ENCODE measurements at places on chromosomes 7 and 10. TPM values are rescaled to one million over a fixed set of nuclear protein-coding genes. Genes with fewer than 3 reads are reported as not detected.
A peak's percentile ranks its signal among the peaks of the same experiment; 100 is the strongest.

- no peak for DNase-seq
Measured at GRCh38 chr10:130242513-130242912, 106.3 kb downstream of the GLRX3 start.

DNA sequence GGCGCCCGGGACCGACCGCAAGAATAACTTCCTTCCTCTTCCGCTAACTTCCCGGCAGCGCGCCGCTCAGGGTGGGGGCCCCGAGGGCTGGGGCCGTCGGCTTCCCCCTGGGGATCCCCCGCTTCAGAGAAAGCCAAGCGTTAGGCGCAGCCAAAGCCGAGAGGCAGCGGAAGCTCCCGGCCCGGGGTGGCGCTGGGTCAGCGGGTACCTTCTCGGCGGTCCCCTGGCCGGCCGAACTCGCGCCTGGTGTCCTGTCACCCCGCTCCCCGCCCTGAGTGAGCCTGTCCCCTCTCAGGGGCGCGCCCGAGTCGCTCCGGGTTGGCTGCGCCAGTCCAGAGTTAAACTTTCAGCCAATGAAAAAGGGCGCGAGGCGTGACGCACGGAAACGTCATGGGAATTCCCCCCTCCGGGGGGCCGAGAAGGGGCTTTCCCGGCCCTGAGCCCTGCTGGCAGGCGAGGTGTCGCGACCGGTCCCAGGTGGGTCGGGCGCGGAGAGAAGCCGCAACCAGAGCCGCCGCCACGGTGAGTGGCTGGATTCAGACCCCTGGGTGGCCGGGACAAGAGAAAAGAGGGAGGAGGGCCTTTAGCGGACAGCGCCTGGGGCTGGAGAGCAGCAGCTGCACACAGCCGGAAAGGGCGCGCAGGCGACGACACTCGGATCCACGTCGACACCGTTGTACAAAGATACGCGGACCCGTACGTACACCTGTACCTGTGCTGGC lies 1.3 kb upstream of the NFKB2 start:
- DNase-seq: peak; percentile 88

DNA sequence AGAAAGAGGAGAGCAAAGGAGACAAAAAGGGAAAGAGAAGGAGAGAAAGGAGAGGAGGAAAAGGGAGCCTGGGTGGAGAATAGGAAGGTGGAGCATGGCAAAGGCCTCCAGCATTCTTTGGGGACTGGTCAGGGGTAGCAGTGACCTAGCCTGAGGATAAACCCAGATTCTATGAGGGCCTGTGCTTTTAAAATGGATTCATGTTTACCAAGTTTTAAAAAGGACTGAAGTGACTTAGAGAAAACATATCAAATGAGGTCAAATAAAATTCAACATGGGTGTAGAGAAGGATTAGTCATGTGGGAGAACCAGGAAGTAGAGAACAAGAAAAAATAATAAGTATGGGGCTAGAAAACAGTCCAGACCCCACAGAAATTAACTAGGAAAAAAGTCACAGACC lies 20.7 kb downstream of the CREB3L2 start:
- DNase-seq: no peak

Gene ASB10
- not detected for polyA plus RNA-seq

Gene GNGT1
- polyA plus RNA-seq: not detected

DNA sequence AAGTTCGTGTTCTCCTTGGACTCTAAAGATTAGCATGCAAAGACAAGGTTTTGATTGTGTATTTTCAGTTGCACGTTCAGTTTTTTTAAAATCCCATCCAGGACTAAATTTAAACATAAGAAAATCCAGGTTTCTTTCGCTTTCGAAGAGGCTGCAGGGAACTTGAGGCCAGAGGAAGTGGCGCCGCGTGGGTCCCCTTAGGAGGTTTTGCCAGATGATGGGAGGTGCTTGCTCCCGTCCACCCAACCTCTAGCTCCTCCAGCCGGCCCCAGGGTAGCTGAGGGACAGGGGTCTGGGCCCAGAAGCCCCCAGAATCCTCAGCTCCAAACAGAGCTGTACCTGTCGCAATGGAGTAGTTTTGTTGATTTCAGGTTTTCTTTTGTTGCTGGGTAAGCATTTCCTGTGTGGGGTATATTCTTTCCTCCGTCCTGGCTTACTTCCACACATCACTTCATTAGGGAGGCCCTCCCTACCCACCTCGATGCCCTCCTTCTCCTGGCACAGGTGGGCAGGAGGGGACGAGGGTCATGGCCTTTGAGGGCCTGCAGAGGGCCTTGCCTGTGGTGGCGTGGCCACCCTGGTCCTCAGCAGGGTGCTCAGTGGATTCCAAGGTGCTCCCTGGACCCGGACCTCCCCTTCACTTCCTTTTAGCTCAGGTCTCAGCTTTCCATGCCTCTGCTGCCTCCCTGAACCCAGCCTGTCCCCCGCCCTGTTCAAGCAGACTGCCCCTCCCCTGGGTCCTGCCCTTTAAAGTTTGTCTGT lies 32.6 kb downstream of the LHPP start:
- no peak for DNase-seq

- no peak for DNase-seq
Measured at GRCh38 chr10:59587083-59587755, 122.4 kb downstream of the SLC16A9 start.

- no peak for DNase-seq
Measured at GRCh38 chr10:14879124-14879927, 660 bp downstream of the SUV39H2 start.

DNA sequence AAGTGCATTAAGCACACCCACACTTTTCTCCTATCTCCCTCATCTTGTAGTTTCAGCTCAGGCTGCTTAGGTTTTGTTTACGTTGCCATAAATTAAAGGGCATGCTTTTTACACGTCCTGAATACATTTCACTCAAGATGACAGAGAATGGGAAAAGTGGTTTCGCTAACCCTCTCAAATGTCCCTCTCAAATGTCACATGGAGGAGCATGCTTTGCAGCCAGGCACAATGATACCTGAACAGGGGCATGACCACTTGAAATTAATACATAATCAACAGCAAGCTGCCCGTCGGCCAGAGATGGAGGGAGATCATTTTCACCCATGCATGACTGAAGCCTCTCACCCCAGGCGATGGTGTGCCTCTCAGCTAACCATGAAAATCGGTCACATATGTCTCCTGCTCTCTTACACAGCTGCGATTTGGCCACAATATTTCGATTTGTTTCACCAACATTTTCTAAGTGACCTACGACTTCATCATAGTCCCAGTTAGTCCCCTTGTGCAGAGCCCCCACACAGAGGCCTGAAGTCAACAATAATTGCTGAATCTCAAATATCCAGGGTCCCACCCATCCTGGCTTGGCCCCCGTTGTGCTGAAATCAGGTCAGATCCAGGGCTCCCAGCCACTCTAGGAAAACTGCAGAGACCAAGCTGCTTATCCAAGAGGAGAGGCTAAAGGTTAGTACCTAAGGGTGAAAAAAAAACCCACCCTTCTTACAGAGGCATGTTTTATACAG lies 373.9 kb upstream of the NFE2L3 start:
- DNase-seq: no peak

Gene AMZ1
- polyA plus RNA-seq: 0.22 TPM

DNA sequence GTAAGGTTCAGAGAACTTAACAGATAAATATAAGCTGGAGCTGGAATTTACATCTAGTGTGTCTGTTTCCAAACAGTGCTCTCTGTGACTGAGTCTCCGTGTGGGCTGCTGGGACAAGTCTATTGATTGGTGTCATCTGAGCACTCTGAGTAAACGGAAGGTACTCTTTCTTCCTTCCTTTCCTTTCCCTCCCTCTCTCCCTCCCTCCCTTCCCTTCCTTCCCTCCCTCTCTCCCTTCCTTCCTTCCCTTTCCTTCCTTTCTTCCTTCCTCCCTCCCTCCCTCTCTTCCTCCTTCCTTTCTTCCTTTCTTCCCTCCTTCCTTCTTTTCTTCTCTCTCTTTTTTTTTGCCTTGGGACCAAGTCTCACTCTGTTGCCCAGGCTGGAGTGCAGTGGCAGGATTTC lies 61.8 kb downstream of the ANKRD61 start:
- DNase-seq: no peak

- no peak for DNase-seq
Measured at GRCh38 chr7:116196947-116197346, 13.4 kb upstream of the TES start.

Gene TSPAN33
- polyA plus RNA-seq: 15.6 TPM

Gene AGR2
- polyA plus RNA-seq: 57.3 TPM

GRCh38 chr7:511476-512145 lies 8.0 kb downstream of the PDGFA start:
- DNase-seq: no peak

Gene BBS9
- 7.3 TPM for polyA plus RNA-seq

Gene CALHM1
- polyA plus RNA-seq: not detected

Gene EMX2
- polyA plus RNA-seq: 5.0 TPM

GRCh38 chr10:75231672-75232581 lies 3.8 kb downstream of the COMTD1 start:
- DNase-seq: no peak

DNA sequence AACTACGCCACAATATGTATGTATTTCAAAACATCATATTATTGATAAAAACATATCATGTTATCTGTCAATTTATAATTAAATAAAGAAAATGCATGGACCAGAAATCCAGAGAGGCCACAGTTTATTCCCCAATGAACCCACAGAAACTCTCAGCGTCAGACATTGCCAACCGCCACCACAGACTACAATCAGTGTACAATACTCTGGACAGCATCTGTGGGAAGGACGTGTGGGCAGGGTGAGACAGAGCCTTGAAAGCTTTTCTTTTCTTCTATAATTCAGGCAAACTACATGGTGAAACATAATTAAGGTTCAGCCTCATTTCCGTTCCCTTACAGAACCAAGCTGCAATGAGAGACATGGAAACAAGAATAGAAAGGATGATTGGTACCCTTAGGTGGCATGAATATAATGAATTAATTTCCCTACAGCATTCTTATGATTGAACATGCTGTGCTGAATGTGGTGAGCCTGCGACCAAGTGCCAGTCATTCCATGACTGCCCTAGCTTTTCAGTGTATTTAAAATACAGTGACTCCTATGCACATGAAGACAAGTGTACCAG lies 909.3 kb downstream of the SORCS1 start:
- DNase-seq: no peak

- no peak for DNase-seq
Measured at GRCh38 chr10:17665747-17666146, 21.8 kb downstream of the STAM start.

DNA sequence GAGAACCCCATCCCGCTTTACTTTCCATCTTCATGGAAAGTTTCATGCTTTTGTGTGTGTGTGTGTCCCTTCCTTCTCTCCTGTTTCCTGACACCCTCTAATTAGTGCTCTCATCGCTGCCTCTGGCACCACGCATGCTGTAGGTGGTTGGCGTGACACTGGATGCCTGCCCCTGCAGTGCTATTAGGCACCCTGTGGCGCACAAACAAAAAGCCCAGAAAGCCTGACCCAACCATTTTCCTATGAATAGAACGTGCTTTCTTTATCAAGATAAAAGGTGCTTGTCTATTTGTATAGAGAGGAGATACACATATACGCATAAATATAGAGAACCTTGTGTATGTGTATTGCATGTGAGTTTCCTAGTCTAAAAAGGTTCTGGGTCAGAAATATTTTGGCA lies 120.8 kb upstream of the CDCA7L start:
- no peak for DNase-seq

Gene MMRN2
- 40.8 TPM for polyA plus RNA-seq
